ENCODE measurements at places on chromosomes 12 and 14.

GRCh38 chr14:67852926-67853604 is 33.5 kb downstream of the RAD51B start:
- DNase-seq = peak; percentile 88

DNA sequence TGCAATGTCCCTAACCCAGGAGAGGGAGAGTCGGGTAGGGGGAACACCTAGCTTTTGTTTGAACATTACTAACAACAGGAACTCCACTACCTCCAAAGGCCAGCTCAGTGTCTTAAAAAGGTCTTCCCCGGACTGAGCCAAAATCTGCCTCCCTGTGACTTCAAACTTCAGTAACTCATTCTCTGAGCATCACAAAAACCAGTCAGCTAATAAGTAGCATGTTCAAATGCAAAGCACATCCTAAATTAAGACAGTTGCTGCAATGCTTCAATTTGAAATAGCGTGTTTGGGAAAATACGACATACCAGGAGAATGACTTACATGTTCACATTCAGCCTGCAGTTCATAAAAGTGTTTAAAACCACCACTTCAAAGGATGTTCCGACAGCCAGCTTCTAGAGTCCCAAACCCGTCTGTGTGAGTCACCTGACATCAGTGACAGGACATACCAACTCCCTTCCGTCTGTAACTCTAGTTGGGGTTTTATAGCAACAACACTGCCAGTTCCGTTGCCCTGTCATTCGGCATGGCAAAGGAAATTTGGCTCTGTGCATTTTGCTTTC is 13.0 kb downstream of the ZFP36L1 start:
- no peak for DNase-seq

- DNase-seq = peak; percentile 69
Observed at GRCh38 chr12:51823875-51824565, 24.5 kb downstream of the FIGNL2 start.

GRCh38 chr14:95332641-95333040 is 12.9 kb upstream of the CLMN start:
- no peak for DNase-seq

DNA sequence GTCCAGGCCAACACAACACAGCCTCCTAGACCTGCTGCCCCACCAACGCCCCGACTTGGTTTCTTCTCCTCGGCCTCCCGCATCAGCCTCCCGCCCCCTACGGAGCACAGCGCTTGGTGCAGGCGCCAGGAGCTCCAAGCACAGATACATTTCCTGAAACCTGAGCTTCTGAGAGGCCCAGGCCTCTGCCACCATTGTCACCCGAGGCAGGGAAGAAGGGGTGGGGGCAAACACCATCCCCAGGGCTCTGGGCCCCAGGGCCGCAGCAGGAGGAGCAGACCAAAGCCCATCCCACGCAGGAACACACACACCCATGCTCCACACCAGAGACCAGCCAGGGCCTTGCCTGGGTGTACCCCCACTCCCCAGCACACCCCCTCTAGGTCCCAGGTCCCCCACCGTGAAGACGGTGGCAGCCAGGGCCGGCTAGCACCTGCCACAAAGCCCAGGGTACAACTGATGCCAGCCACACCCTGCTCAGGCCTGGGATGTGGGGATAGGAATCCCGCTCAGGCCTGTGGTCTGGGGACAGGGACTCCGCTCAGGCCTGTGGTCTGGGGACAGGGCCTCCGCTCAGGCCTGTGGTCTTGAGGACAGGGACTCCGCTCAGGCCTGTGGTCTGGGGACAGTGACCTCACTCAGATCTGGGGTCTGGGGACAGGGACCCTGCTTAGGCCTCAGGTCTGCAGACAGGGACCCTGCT is 5.4 kb downstream of the JAG2 start:
- no peak for DNase-seq

DNA sequence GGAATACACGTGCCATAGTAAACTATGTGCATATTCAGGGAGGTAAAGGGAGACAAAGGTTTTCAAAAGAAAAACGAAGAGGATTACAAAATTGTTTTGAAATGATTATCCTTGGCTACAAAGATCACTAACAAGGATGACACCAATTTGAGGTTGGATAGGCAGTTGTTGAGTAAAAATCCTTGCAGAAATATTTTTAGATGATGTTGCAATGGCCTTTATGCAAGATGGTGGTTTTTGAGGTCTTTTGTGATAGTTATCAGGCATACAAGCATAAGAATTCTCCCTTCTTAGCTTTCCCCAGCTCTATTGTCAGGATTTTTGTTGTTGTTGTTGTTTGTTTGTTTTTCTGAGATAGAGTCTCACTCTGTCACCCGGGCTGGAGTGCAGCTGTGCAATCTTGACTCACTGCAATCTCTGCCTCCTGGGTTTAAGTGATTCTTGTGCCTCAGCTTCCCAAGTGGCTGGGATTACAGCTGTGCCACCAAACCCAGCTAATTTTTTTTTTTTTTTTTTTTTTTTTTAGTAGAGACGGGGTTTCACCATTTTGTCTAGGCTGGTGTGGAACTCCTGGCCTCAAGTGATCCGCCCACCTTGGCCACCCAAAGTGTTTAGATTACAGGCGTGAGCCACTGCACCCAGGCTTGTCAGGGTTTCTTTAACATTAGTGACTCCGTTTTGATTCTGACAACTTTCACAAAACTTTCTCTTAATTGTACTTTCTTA is 7.8 kb downstream of the RNASE1 start:
- peak; percentile 91 for DNase-seq

- no peak for DNase-seq
Observed at GRCh38 chr12:132329036-132329719, at the start of gene GALNT9. Gene GALNT9 (minus strand): TSS chr12:132329589. CDS start chr12:132329203, 386 bp downstream.

GRCh38 chr14:60630129-60630528 is 19.1 kb downstream of the SIX1 start:
- no peak for DNase-seq

GRCh38 chr12:18723752-18724151 is 14.1 kb downstream of the PLCZ1 start:
- no peak for DNase-seq

GRCh38 chr12:124083708-124084107 is 110.7 kb downstream of the ZNF664 start:
- DNase-seq = no peak

- DNase-seq = peak; percentile 89
Observed at GRCh38 chr14:93103392-93104080, 12.2 kb downstream of the ITPK1 start.

DNA sequence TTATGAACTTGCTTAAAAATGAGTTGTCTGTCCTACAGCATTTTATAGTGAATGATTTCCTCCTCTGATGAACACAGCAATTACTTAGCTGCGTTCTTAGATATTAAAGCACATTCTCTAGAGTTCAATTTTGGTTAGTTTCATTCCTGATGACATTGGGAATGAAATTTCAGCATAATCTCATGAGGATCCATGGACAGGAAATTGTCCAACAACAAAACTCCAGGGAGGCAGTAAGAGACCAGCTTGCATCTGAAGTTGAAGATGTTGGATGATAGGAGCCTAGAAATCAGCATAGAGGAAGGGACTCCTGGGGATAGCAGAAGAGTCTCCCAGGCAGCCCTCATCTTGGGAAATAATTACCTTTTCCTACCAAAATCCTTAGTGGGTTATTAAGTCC is 128.7 kb upstream of the RAP1B start:
- DNase-seq = no peak

- DNase-seq = peak; percentile 99
Observed at GRCh38 chr12:108731866-108732461, 646 bp upstream of the CORO1C start.

DNA sequence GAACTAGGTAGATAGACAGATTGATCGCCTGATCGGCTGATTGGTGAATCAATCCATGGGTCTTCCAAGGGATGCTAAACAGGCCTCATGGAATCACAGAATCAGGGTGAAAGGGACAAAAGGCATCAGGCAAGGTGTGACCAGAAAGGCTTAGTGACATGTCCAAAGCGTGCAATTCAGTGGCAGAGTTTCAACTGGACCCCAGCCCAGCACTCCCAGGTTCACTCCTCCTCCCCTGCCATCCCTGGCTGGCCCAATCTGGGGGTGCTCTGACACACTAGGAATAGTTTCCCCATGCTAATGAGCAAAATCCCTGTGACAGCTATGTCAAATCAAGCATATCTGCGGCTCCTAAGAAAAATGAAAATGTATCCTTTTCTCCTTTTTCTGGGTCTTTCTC is 50.4 kb downstream of the NINJ2 start:
- no peak for DNase-seq

DNA sequence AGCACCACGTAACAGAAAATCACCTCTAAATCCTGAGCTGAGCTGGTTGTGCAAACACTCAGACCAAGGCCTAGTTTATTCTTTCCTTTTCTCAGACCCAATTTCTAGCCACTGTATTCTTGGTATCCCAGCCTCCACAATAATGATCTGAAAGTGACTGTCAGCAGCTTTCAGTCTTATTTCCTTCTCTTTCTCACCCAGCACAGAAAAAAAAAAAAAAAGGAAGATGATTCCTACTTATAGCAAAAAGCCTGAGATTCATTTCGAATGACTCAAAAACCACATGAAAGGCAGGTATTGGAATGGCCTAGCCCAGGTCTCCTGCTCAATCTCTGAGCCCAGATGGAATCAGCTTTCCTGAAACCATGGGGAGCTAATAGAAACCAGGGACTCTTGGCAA is 298.6 kb upstream of the PPFIA2 start:
- DNase-seq = peak; percentile 2

DNA sequence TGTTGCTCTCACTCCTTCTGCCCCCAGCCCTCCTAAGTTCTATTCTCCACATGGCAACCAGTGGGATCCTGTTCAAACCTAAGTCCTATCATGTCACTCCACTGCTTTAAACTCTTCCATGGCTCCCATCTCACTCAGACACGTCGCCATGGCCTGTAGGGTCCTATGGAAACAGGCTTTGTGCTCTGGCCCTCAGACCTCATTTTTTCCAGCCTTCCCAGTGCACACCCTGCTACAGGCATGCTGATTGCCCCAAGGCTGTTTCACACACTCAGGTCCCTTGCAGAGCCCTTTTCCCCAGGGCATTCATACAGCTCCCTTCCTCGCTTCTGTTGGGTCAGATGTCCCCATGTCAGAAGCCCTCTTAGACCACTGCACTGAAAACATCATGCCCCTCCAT is 11.2 kb upstream of the MED13L start:
- no peak for DNase-seq

- peak; percentile 45 for DNase-seq
Observed at GRCh38 chr14:54564071-54564867, 2.7 kb upstream of the SAMD4A start.

DNA sequence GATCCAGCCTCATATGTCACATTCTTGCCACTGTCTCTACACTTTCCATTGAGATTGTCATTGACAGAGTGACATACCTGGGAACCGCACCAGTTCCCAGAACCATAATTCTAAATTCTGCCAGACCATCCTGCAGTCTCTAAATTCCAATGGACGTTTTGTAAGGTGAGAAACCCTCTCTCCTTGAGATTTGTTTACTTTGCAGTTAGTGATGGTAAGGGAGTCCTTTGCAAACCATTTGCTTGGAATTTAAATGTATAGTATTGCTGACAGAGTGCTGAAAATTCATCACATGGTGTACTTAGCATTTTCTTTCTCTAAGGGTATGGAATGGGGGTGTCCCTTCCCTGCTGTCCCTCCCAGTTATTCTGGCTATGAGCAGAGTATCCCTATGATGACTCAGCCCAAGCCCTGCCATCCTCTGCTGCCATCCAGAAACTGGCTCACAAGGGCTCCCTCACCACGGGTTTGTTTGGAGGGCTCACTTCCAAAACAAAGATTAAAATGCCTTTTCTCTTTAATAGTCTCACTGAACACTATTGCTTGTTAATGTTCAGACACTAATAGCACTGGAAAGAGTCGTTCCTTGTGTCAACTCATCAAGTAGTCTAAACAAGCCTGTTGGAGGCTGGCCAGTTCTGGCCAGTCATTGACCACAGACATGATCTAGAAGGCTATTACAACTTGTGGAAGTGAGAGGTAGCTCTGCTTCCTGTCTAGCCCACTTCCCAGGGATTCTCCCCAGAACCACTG is 129.0 kb upstream of the HMGA2 start:
- DNase-seq = peak; percentile 58

- no peak for DNase-seq
Observed at GRCh38 chr12:98162906-98163678, 352.3 kb upstream of the TMPO start.

DNA sequence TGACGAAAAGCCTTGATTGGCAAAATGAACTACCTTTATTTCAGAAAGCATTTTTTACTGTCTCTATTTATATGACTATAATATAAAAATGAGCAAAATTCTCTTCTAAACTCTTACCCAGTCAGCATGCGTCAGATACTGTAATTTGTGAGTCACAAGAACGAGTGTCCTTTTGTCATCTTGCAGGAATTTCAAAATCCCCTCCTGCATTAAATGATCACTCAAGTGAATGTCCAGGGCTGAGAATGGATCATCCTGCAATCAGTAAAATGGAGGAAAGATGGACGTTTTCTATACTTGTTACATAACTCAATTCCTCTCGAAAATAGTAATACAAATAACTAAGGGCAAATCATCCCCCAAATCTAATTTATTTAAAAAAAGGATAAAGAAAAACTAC is 77.7 kb upstream of the KCNJ8 start:
- no peak for DNase-seq

DNA sequence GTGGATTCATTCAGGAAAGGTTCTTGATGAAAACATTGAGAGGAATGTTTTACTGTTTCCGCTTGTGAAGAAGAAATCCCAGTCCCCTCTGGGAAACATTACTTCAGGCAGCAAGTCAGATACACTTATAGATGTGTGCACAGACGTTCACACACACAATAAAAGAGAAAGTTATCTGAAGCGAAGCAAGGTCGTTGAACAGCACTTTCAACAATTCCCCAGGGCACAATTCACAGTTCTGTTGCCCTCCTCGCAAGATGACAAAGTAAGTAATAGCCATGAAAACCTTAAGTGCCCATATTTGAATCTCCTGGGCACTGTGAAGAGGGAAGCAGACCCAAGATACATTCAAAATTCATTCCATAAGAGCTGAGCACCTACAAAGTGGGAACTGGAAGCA is 156.6 kb upstream of the CAND1 start:
- DNase-seq = no peak

GRCh38 chr12:103924761-103925641 is 5.2 kb upstream of the HSP90B1 start:
- DNase-seq = no peak

- peak; percentile 90 for DNase-seq
Observed at GRCh38 chr12:29208060-29208459, 59.0 kb downstream of the FAR2 start.

- no peak for DNase-seq
Observed at GRCh38 chr12:127191129-127191528, 1075.8 kb upstream of the TMEM132C start.

DNA sequence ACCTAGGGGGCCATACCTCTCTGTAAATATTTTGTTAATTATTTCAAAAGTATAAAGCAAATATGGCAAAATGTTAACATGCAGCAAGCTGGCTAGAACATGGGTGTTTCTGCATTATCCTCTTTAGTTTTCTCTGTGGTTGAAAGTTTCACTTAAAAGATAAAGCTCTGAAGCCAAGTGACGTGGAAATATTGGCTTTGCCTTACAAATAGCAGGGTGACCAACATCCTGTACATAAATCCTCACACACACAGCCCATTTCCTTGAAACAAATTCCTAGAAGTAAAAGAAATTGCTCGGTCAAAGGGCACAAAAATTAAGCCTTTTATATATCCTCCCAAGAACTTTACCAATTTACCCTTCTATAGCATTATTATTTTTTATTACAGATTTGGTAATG is 10.6 kb upstream of the VWF start:
- peak; percentile 18 for DNase-seq

- DNase-seq = no peak
Observed at GRCh38 chr12:122987086-122987951, 6.8 kb downstream of the ARL6IP4 start.
